Spinal cord (tissue), 10 donors: ENCODE measurements at places on chromosomes 13 and 19.

- DNase-seq, result no peak
Measured at GRCh38 chr13:42735010-42735409, 46.4 kb upstream of the FAM216B start.

DNA sequence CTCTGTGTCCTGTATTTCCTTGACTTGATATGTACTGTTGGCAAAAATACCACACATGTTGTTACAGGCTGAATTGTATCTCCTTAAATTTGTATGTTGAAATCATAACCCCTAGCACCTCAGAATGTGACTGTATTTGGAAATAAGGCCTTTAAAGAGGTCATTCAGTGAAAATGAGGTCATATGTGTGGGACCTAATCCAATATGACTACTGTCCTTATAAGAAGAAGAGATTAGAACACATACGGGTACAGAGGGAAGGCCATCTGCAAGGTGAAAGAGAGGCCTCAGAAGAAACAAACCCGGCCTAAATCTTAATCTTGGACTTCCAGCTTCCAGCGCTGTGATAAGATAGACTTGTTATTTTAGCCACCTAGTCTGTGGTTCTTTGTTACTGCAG lies 202.5 kb downstream of the NUFIP1 start:
- DNase-seq, result no peak

DNA sequence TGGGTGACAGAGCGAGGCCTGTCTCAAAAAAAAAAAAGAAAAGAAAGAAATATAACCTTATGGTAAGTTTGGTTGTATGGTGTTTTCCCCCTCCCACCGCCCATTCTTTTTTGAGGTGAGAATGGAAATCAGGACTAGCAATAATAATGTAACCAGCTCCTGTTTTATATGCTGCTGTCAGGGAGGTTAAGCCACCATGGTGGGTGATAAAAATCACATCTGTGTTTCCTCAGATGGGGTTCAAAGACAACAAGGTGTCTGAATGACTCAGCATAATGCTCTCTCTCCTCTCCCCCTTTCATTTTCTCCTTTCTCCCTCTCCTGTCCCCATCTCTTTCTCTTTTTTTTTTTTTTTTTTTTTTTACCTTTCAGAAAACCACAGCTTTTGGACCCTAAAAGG lies 28.3 kb upstream of the GARRE1 start:
- DNase-seq, result no peak

DNA sequence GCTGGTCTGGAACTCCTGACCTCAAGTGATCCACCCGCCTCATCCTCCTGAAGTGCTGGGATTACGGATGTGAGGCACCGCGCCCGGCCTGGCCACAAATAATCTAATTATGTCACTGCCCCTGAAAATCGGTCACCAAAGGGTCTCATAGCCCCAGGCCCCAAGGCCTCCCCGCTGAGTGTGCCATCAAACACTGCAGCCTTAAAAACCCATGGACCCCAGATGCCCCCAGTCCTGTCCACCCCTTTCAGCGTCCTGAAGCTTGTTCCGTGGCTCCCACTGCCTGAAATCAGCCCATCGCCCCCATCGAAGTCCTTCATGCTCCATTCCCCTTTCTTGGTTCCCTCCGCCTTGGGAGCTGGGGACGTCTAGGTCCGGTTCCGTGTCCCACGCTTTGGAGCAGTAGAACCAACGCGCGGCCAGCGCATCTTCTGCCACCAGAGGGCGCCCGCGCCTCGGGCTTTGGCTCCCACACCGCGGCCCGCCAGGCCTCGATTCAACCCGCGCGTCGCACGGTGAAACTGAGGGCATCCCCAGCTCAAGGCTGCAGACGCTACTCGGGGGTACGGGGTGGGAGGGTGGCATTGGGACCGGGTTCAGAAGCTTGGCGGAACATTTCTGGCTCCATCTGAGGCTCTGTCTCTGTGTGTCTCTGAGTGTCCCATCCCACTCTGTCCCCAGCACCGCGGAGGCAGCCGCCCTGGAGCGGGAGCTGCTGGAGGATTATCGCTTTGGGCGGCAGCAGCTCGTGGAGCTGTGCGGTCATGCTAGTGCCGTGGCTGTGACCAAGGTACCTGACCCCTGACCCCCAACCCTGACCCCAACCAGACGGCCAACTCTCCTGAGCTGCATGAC lies 3.5 kb downstream of the YJEFN3 start:
- peak; percentile 64 for DNase-seq

DNA sequence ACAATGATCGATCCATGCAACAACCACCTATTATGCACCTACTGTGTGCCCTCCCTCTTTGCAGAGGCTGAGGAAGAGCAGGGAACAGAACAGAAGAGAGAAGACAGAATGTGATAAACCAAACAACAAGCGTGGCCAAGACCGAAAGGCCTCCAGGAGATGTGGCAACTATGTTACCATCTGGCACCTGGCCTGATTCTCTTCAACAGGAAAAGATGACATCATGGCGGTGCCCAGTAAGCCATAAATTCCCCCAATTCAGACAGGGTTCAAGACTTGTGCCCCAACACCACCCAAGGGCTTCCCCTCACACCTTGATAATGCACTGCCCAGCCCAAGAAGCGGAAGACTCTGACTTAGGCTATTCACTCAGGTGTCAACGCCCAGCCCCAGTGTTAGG lies 44.3 kb downstream of the SLC7A1 start:
- DNase-seq, result no peak

- peak; percentile 90 for DNase-seq
Measured at GRCh38 chr19:49875857-49876421, 1.2 kb downstream of the AKT1S1 start.

- no peak for DNase-seq
Measured at GRCh38 chr13:28725046-28725610, 6.4 kb upstream of the SLC46A3 start.

GRCh38 chr19:1807695-1808394 lies 4.2 kb downstream of the ATP8B3 start:
- DNase-seq, result no peak

DNA sequence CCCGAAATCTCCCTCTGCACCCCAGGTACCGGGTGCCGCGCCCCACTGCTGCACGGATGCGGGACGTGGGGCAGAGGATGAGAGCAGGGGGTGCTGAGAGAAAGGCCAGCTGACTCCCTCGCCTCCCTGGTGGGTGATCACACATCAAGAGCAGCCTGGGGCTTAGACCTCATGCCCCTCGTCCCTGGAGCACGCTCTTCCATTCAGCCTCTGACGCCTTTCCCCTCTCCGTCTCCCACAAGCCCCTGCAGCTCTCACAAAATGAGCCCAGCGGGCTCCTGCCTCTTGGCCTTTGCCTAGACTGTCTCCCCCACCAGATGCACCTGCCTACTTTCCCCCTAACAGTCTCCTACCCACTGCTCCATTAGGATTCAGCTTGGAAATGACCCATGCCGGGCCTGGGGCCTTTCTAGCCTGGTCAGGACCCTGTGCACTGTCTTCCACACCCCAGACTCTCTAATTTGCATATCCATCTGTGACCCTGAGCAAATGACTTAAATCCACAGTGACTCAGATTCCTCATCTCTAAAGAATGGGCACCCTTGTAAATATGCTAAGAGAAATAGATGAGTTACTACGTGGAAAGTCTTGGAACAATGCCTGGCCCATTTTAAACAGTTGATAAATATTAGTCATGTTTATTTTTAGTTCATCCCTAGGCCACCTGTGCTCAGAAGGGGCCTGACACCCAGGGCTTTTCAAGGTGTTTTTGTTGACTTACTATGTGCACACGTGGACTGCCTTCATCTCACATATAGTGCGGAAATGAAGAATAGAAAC lies 582 bp upstream of the PTPRH start:
- DNase-seq, result no peak

GRCh38 chr19:3655402-3656072 lies 28.9 kb upstream of the CACTIN start:
- peak; percentile 45 for DNase-seq

GRCh38 chr19:31503211-31503610 lies 154.0 kb upstream of the TSHZ3 start:
- DNase-seq, result no peak

GRCh38 chr19:31693131-31693932 lies 344.1 kb upstream of the TSHZ3 start:
- no peak for DNase-seq

GRCh38 chr19:14821937-14822336 lies 13.0 kb downstream of the OR7A5 start:
- DNase-seq, result no peak

DNA sequence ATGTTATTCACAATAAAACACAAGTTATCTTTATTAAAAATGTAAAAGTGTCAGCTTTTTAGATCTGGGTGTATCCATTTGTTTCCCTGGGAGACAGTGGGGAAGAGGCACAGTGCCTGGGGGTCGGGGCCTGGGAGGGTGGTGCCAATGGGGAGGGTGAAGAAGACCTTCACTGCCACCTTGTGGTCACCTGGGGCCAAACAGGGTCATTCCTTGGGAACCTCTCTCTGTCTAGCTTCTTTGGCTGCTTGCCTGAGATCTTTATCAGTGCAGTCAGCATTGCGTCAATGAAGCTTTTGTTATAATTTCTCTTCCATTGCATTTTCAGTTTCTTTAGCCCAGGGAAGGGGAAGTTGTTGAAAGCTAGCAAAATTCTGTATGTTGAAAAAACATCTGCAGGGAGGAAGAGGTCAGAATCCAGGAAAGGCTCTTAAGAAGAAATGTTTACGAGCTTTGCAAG lies 39.1 kb downstream of the PCDH8 start:
- DNase-seq, result no peak

GRCh38 chr13:100506154-100506553 lies 82.4 kb downstream of the GGACT start:
- no peak for DNase-seq

GRCh38 chr13:114096031-114096485 lies 36.4 kb downstream of the RASA3 start:
- DNase-seq, result no peak

DNA sequence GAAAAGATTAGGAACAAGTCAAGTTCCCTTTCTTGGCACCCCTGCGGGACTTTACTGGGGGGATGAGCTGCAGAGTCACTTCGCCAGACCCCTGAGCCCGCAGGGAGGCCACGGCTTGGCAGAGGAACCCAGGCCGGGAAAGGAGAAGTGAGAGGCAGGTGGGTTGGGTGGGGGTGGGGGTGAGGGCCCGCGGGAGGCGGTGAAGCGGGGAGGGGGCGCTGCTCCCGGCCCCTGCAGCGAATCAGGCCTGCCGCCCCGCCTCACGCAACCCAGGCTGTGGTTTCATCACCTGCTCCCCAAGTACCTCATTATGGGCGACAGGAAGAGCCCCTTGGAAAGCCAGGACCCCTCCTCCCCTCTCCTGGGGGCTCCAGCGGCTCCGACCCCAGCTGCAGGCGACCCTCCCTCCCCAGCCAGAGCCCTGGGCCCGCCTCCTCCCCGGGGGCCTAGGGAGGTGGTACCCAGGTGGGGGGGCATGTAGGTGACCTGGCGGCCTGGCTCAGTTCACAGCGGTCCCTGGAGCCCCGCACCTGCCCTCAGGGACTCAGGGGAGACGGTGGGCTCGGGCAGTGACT lies 9.5 kb downstream of the MEF2B start:
- DNase-seq, result no peak

DNA sequence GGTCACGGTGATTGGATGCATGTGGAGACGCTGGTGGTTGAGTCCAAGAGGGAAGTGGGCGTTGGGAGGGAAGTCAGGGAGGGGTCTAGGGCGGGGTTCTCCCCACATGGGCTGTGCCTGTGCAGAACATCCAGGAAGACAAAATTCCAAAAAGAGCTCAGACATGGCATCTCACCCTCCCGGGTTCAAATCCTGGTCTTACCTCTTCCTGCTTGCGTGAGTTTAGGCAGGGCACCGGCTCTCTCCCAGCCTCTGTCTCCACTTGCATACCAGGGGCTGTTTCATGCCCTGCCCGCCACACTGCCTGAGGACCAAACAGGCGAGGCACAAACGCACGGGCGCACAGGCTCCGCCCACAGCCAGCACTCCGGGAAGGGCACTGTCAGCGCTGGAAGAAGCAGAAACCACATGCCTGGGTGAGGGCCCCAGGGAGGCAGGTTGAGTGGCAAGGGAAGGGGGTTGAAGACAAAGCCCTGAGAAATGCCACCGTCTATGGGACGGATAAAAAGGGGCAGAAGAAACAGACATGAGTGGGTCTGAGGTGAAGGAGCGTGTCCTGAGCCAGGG lies 123.6 kb upstream of the SOX1 start:
- DNase-seq, result no peak
